ENCODE measurements at places on chromosomes 3 and 15.

- no peak for DNase-seq
Measured at GRCh38 chr15:99961011-99961441, 227.8 kb upstream of the LYSMD4 start.

DNA sequence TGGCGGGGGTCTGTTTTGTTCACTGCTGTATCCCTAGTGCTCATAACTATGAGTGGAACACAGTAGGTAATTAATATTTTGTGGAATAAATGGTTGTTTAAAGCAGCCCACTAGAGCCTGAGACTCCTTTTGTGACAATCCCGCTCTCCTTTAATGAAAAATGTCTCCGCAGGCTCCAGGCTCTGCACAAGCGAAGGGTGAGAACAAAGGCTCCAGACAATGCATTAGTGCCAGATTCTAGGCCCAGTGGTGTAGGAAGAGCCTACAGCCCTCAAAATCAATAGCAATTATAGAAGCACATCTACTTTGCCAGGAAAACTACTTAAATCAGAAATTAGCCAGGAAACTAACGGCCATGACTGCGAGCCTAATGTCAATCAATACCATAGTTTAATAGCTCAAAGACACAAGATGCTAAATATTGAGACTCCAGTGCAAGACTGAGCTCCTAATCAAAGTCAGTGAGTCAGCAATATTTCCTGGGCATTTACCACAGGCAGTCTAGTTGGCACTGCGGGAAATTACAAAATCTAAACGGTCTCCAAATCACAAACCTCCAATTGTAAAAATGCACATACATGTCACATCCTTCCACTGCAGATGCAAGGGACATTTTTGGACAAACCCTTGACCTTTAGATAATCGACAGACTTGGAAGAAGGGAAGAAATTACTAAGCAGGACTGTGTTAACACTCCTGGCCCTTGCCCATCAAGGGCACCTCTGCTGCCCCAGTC lies 2.3 kb downstream of the ANXA2 start:
- no peak for DNase-seq

- no peak for DNase-seq
Measured at GRCh38 chr15:100681335-100681746, 79.0 kb downstream of the ASB7 start.

GRCh38 chr3:34881026-34881425 lies 758.3 kb upstream of the ARPP21 start:
- no peak for DNase-seq

GRCh38 chr3:53223025-53223424 lies 32.8 kb downstream of the TKT start:
- peak; percentile 13 for DNase-seq

DNA sequence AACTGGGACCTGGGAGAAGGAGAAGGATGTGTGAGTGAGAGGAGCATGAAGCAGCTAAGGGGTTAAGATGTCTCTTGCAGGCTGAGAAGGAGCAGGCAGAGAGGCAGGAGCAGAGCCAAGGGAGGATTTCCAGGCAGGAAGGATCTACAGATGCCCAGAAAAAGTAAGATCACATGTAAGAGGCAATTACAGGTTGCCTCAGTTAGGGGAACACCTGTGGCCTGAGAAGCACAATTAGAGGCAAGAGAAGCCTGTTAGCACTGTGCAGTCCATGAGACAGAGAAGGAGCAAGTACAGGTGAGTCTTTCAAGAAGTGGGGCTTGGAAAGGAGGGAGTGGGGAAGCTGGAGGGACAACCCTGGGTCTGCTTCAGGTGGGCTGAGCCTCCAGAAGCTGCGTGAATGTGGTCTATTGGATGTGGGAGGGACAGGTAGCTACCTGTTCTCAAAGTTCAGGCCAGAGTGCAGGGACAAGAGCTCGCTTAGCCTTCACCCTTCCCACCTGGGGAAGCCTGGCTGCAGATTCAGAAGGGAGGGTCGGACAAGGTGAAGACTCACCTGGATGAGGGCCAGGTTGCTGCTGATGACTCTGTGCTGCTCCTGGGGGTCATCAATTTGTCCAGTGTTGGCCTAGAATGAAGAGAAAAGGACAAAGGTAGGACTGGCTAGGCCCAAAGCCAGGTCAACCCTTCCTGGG lies 50.7 kb downstream of the SLC41A3 start:
- DNase-seq = no peak

- DNase-seq = no peak
Measured at GRCh38 chr3:36688815-36689214, 75.5 kb downstream of the DCLK3 start.

DNA sequence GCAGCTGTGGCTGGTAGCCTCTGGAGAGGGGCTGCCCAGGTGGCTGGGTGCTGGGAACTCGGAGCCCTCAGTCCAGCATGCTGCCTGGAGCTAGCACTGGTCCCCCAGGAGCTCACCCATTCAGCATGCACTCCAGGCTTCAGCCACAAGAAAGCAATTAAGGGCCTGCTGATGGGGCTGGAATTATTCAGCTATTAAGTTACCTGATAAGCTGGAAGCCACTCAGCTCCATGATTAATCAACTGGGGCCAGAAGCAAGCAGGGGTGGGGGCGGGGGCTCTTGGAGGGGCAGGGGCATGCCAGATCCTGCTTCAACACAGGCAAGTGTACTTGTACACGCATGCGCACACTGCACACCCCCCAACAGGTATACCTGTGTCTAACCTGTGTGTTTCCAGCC lies 22.1 kb upstream of the TMEM115 start:
- no peak for DNase-seq

- no peak for DNase-seq
Measured at GRCh38 chr3:188929137-188929536, 242.6 kb upstream of the TPRG1 start.

GRCh38 chr3:9172851-9173321 lies 76.6 kb downstream of the SRGAP3 start:
- no peak for DNase-seq

GRCh38 chr3:46359733-46360493 lies 6.0 kb downstream of the CCR2 start:
- DNase-seq = no peak

DNA sequence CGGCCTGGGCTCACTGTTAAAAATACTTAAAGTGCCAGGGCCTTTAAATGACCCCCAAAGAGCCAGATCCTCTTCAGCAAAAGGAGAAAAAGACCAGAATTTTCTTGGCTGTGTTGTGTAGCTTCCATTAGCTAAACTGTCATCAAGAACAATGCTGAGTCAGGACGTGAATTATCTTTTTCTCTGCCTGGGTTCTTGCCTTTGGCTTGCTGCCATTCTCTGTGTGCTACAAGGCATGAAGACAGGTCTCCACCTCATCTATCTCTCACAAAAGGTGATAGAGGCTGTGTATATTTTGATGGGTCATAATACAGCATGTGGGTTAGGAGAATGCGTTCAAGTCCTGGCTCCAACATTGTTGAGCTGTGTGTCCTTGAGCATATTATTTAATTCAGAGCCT lies 52.4 kb upstream of the SELENOK start:
- no peak for DNase-seq

DNA sequence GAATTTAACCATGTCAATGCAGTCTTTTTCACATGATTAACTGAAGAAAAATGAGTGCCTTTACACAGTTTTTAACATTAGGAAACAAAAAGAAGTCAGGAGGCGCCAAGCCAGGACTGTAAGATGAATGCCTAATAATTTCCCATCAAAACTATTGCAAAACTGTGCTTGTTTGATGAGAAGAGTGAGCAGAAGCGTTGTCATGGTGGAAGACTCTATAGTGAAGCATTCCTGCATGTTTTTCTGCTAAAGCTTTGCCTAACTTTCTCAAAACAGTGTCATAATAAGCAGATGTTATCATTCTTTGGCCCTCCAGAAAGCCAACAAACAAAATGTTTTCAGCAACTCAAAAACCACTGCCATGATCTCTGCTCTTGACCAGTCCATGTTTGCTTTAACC lies 156.8 kb upstream of the CDIN1 start:
- no peak for DNase-seq

DNA sequence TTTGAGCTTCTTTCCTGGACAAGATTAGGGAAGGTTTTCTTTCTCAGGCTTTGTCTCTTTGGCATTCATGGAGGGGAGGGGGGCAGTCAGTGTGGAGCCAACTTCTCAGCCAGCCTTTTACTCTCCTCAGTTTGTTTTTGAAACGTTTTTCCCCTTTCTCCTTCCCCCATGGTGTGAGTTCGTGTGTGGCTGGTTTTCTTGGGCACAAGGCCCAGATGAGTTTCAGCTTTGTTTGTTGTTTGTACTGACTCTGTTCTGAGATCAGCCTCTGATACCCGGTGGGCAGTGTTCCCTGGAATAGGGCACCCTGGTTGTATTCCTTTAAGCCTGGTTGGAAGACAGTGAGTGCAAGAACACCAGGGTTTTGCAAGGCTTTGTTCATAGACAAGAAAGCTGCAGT lies 168.2 kb upstream of the RARB start:
- DNase-seq = no peak

GRCh38 chr3:25235466-25235865 lies 192.6 kb upstream of the RARB start:
- no peak for DNase-seq

GRCh38 chr15:72994534-72995177 lies 57.6 kb upstream of the NEO1 start:
- DNase-seq = no peak

DNA sequence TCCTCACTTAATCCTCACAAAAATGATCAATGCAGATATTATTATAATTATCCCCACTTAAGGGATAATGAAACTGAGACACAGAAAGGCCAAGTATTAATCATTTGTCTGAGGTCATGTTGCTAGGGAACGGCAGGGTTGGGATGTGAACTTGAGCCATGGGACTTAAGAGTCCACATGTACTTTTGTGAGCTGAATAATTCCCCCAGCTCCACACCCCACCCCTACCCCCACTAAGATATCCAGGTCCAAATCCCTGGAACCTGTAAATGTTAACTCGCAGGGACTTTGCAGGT lies 290.5 kb upstream of the GADL1 start:
- no peak for DNase-seq

DNA sequence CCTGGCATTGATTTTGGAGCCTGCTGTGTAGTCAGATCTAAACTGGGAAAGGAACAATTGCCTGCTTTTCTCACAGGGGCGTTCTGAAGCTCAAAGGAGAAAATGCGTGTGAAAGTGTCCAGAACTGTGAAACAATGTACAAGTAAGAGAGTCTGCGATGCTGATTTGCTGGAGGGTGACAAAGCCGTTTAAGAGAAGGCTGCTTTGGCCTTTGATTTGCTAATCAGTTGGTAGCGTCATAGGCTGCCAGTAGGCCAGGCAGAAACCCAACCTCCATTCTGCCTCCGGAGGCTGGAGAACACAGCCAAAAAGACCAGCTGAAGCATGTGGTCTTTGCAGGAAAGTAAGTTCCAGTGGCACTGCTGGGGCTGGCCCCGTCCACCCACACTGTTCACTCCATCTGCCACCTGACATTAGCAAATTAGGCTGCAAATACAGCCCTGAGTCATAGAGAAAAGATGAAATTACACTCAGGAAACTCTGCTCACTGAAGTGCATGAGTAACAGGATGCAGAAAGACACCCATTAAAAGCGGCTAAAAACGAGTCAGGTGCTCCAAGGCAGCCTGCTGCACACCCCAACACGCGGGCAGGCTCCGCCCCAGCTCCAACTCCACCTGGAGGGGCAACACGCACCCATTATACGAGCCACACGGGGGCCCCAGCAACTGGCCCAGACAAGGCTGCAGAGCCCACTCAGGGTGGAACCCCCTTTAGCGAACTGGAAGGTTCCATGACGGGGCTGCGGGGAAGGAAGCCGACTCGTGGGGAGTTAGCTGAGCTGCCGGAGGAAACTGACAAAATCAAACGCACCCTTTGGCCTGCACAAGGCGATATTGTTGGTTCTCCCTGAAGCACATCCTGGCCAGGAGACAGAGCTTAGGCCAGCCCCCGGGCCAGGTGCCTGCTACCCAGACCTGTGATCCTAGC lies 31.6 kb downstream of the ZDHHC19 start:
- DNase-seq = no peak
